ENCODE measurements at places on chromosomes 4 and X.

DNA sequence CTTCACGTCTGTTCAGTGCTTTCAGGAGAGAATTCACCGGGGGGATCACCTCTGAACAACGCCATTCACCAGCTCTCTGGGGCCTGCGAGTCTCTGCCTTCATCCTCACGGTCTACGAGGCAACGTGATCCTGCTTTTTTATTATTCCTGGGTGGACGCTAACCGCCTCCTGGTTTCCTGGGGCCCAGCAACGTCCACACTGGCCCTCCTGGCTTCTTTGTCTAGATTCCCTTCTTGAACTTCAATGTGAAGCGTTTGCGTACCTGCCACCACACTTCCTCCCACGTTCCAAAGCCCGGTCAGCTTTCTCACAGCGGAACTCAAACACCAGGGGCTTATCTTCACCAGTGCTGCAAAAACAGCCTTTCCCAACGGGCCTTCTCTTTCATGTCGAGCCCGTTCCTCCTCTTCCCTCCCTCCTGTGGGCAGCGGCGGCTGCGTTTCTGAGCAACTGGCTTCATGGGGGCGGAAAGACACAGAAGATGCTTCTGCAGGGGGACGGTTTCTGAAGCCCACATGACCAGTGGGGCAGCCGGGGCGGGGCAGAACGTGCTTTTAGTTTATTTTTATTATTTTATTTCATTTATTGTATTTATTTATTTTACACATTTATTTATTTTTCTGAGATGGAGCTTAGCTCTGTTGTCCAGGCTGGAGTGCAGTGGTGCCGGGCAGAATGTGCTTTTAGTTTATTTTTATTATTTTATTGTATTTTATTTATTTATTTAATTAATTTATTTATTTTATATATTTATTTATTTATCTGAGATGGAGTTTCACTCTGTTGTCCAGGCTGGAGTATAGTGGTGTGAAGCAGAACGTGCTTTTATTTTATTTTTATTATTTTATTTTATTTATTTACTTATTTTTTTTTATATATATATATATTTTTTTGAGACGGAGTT is 64.6 kb downstream of the CRLF2 start:
- no peak for ATAC-seq

DNA sequence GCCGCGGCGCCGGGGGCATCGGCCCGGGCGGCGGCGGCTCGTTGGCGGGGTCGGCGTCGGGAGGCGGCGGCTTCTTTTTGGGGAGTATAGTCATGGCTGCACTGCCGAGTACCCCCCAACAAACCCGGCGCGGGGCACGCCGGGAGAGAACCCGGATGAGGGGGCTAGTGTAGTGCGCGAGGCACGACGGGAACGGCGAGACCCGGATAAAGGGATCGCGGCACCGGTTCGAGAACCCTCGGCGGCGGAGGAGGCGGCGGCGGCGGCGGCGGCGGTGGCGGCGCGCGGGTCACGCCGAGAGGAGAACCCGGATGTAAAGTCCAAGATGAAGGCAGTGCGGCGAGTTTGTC is at the start of gene OTUD5:
TSS of gene OTUD5 (minus strand) at position 131 of the 350 bp plus-strand sequence. CDS start at position 94, 37 bp downstream.
- ATAC-seq: peak; percentile 35

GRCh38 chr4:115575851-115576250 is 462.4 kb upstream of the NDST4 start:
- no peak for ATAC-seq

- ATAC-seq: peak; percentile 93
These were observed 49.3 kb downstream of the SLC10A7 start for GRCh38 chr4:146472404-146472803.

DNA sequence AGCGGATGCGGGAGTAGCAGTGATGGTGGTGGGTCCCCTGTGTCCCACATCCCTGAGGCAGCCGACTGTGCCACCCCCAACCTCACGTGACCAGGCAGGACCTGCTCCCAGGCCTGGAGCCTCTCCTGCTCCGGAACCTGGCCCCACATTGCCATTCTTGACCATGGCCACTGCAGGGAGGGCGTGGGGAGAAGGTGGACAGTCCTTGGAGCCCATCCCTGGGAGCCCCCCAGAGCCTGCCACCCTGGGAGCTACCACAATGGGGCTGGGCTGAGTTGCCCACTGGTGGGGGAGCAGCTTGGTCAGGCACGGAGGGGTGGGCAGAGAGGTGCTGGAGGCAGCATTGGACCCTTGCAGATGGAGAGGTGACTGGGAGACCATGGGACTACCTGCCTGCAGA is 36.8 kb downstream of the TMPRSS11A start:
- ATAC-seq: no peak

DNA sequence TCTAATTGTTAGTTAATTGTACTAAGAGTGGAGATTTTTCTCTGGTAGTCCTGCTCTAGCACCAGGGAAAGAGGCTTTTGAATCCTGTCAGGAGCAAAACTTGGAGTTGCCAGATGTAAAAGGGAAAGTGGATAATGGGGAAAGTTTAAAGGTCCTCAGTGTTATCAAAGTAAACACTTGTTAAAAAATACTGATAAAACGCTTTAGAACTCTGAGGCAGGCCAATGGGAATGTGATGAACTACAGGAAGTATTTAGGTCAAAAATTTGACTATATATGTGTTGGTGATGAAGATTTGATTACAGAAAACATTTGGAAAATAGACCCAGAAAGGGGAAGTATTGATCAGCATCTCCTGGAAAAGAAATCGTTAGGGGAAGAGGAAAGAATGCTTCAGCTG is 32.8 kb downstream of the SERPINA7 start:
- ATAC-seq: no peak

GRCh38 chr4:149403081-149403480 is 412.6 kb downstream of the IQCM start:
- ATAC-seq: no peak

DNA sequence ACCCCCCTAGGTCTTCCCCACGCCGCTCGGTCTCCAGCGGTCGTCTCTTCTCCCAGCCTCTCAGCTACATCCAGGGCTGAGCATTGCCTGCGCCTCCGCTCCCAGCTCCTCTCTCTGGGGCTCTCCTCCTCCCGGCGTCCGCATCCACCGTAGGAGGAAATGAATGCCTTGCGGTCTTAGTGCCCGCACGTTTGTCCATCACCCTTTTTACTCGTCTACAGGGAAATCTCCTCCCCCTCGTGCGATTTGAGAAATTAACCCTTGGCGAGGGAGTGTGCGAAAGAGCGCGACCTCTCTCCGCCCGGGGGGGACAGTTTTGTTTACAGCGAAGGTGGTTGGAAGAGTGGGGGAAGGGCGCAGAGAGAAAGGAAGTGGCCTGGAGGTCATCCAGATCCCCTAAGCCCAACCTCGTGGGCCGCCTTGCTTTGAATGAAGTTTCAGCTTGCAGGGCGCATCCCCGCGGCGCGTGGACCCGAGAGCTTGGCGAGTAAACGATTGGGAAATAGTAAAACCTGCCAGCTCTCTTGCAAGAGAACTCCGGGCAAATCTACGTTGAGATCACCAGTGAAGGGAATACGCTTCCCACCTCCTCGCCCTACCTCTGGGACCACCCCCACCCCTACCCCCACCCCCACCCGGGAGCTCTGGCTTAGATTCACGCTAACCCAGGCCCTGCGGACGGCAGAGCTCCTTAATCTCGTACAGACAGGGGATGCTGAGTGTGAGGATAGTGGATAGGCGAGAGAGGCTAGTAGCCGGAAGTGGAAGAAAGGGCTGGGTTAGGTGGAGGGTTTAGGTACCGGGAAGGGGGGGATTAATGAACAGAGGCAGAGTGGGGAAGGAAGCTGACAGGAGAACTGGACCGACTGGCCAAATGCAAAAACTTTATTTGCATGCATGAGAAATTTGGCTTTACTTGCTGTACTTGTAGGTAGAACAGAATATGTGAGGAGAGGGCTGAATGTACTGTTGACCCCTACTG is at the start of gene ELOVL6:
TSS of gene ELOVL6 (minus strand) at position 181 of the 982 bp plus-strand sequence. CDS start 280 bp downstream, outside the sequence.
- peak; percentile 54 for ATAC-seq

GRCh38 chr4:63717384-63717783 is 691.9 kb downstream of the TECRL start:
- no peak for ATAC-seq

DNA sequence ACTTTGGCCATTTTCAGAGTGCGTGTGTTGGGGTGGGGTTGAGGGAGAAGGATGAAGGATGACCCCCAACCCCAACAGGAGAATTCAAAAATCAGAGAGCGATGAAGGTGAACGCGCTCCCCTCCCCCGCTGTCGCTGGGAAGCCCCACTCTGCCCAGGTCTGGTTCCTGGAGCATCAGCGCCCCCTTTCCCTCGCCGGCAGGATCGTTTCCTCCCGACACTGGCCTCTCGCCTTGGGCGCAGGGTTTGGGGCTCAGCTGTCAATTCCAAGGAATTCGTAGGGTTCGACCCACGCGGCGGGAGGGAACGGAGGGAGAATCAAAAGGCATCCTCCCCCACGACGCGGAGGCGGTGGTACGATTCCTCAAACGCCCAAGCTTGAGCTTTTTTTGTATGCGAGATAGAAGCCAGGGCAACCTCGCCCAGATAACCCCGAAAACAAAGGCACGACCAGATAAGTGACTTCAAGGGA is 1.0 kb upstream of the PDGFRA start:
- peak; percentile 81 for ATAC-seq

- no peak for ATAC-seq
These were observed 29.1 kb downstream of the STAG2 start for GRCh38 chrX:123990602-123991001.

DNA sequence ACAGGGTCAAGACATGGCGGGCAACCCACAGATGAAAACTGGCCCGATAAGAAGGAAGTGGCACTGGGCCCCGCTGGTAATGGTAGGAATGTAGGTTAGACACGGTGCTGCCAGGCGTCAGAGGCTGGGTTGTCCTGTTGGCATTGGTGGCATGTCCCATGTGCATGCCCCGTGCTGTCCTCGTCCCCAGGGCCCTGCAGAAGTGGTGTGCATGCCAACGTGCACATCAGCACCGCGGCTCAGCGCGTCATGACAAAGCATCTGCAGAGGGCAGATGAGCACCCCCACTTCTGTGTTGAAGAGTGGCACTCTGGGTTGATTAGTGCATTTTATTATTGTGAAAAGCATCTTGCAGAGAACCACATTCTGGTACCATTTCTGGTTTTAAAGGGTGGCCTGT is 35.6 kb downstream of the NELFA start:
- ATAC-seq: no peak

- ATAC-seq: no peak
These were observed 38.6 kb upstream of the CRMP1 start for GRCh38 chr4:5931526-5931925.

- no peak for ATAC-seq
These were observed 1.6 kb downstream of the KIT start for GRCh38 chr4:54659313-54659712.

DNA sequence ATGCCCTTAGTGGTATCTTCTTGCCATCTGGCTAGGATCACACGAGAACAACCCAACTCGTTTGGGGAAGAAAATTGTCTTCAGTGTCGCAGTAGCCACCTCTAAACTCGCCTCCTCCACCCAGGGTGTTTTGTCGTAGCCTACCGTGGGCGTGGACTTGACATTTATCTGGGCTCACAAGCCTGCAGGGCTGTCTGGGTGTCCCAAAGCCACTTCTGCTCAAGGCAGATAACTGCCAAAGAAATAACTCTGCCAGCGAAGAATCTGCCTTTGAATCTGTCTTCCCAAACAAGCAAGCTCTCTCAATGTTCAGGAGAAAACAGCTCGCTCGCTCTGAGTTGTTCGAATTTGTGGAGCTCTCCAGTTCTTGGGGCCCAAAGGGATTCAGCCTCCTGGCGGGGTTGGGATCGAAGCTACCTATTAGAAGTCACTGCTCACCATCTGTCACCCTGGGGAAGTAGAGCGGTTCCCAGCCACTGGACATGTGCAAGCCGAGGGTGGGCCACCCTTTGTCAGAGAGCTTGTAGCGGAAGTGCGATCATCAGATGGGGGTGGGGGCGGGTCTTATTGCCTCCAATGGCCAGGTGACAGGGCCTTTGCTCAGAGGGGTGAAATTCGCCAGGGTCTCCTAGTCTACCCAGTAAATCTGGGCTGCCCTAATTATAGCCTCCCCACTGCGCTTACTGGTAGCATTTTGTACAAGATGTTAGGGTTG is 14.8 kb downstream of the BLOC1S4 start:
- ATAC-seq: no peak
